ENCODE measurements at places on chromosomes 6 and 20. TPM values are rescaled to one million over a fixed set of nuclear protein-coding genes. Genes with fewer than 3 reads are reported as not detected.

GRCh38 chr20:20317195-20317594 is 50.7 kb upstream of the INSM1 start:
- peak; percentile 38 for DNase-seq

- DNase-seq, result no peak
These were observed 72.1 kb downstream of the SNAP91 start for GRCh38 chr6:83636800-83637199.

DNA sequence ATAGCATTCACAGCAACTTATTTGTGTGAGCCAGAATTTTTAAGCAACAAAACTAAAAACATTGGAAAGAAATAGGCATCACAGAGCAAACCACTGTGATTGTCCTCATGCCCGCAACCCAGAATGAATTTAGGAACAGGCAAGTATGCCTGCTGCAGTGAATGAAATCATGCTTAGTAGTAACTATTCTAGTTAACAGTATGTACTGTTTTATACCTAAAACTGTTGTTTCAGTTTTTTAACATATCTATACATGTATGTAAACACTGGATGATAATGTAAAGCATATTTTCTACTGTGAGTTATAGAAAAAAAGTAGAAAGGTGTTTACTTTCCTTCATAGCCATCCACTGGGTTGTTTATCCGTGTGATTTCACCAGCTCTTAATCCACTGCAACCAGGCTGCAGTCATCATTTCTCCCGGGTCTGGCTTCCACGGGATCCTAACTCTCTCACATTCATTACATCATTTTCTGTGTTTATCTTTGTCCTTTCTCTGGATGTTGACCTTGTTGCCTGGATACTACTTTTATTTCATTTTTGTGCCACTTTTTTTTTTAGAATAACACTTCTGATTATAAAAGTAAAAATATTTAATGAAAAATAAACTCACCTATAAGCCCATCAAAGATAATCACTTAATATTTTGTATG is 3.6 kb upstream of the ARFGEF3 start:
- no peak for DNase-seq

DNA sequence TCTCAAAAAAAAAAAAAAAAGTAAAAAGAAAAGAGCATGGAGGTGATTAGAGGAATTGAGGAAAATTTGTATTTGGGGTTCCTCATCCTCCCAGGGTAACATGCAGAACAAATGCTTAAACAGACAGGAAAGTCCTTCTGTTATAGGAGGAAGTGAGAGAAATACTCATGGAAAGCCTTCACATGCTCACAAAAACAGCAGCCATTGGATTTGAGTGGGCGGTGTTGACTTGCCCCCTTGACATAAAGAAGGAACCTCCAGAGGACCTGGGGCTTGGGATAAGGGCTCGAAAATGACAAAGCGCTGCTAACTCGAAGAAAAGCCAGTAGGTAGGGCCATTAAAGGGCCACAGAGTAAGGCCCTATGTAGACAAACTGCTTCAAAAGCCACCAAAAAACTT is 17.5 kb upstream of the SAMHD1 start:
- DNase-seq, result no peak

DNA sequence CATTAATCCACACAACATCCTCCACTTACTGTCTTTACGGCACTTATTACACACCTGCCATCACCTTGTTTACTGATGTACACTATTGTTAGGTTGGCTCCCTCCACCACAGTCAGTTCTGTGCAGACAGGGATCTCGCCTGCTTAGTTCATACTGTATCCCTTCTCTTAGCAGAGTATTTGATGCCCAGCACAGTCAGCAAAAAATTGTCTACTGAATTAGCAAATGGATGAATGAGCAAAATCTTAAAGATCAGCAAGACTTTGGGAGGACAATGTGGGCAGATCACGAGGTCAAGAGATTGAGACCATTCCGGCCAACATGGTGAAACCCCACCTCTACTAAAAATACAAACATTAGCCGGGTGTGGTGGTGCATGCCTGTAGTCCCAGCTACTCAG is 109.8 kb upstream of the ATXN1 start:
- no peak for DNase-seq

- no peak for DNase-seq
These were observed 57.4 kb upstream of the EDN3 start for GRCh38 chr20:59242714-59243626.

GRCh38 chr20:40683894-40684268 is 5.2 kb downstream of the MAFB start:
- DNase-seq, result no peak

- no peak for DNase-seq
These were observed 66.0 kb upstream of the BTBD3 start for GRCh38 chr20:11851646-11852045.

DNA sequence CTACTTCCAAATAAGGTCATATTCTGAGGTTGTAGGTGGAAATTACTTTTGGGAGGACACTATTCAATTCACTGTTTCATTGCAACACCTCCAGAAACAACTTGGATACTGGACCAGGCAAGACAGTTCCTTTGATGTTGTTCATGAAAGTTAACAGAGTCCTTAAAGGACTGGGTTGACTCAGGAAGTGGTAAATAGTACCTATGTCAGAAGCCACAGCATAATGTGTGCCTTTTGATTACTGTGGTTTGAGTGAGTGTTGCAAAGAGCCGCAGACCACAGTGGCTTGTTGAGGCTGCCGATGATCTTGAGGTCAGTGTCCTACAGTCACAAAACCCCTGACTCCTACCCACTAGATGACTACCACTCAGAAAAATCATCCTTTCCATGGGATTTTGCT is 10.9 kb downstream of the IL20RA start:
- DNase-seq, result no peak

DNA sequence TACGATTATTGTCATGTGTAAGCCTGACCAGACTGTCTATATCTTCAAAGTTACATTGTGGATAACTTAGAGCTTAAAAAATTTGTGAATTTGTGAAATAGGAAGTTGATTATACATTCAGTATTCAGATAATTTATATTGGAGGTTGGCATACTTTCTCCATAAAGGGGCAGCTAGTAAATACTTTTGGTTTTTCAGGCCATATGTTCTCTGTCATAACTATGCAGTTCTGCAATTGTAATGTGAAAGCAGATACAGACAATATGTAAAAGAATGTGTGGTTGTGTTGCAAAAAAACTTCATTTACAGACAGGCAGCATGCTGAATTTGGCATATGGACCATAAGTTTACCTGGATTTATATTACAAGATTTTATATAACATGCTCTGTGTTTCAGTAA is 29.3 kb downstream of the HSF2 start:
- no peak for DNase-seq

DNA sequence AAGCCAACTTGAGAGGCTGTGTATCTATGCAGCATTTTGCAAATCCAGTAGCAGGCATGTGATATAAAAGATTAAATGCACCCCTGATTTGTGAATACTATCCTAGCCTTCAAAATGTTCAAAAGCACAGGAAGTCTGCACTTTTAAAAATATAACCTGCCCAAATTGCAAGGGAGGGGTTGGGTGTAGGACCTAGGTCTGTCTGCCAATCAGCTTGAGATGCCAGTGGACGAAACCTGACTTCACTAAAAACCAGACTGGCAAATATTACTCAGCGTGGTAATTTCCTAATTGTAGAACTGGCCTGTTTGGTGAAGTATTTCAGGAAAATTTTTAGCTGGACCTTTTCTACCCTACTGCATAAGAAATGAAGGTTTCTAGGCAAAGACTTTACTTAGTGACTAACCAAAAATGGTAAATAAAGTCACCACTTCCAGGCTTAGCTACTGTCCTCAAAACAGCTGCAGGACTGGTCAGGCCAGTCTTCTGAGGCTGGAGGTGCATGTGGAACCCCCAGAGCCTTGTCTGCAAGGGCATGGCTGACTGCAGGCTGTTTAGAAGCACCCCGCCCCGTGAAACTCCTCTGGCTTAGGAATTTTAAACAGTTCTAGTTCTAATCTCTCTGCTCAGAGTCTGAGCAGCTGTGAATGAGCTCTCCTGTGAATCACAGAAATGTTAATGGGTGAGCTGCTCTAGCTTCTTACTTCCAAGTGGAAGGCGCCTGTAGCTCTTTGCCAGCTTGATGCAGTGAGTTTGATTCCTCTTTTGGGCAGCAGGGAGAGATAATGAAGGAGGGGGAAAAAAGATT is 104.4 kb upstream of the ESR1 start:
- DNase-seq, result no peak

DNA sequence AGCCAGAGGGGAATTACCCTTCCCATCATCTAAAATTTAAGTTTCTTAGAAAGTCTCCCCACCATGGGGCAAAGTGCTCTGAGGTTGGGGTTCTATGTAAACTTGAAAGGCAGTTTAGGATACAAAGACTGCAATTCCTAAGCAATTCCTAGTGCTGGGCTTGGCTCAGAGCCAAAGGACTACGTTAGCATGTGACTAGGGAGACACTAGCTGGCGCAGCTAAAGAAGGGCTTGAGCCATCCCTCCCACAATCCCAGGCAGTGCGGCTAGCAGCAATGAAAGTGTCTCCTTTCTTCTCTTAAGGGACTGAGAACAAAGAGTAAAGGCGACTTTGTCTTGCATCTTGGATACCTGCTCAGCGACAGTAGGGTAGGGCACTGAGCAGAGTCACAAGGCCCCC is 306.6 kb upstream of the FKBP1C start:
- DNase-seq, result no peak

- DNase-seq, result no peak
These were observed 37.5 kb downstream of the YTHDF1 start for GRCh38 chr20:63178446-63178820.

- DNase-seq, result peak; percentile 5
These were observed 782 bp downstream of the TRMT11 start for GRCh38 chr6:125987026-125987617.

- DNase-seq, result no peak
These were observed 39.8 kb upstream of the SLCO4A1 start for GRCh38 chr20:62602550-62602949.

DNA sequence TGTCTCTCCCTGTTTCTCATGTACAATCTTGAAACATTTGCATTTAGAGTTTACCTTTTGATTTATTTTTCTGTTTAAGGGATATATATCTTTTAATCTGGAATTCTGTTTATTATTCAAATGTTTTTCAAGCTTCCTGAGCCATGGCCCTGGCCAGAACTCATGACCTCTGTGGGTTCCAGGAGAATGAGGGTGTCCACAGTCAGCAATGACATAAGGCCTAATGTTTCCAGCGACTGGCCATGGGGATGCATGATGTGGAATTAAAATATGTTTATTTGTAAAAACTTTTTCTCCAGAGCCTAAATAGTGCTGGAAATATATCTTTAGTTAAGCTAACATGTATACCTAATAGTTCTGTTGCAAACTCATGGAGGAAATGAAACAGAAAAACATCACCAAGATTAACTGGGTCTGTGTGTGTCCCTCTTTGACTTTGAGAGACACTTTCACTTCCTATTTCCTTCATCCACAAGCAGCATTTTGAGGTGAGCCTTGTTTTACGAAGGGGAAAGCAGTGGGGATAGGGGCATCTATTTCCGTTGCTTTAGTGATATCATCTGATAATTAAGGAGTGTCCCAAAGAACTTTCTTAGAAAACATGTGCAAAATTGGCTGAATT is 87.6 kb downstream of the SMOC2 start:
- no peak for DNase-seq

GRCh38 chr6:81748994-81749393 is 3.5 kb downstream of the TENT5A start:
- DNase-seq, result peak; percentile 21

GRCh38 chr6:143732536-143732935 is 54.8 kb downstream of the PHACTR2 start:
- DNase-seq, result no peak

DNA sequence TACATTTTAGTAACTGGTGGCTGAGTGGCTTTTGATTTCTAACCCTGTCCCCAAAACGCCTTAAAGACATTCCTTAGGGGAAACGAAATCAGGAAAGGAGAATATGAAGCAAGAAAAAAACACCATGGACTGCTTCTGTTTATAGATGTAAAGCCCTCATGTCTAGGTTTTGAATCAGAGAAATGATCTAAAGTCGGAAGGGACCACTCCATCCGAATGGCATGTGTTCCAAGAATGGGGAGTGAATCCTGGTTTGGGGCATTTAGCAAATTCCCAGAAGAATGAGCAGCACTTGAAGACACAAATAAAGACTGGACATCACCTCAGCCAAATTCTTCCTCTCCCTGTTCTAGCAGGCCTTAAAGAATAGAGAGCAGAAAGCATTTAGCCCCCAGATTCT is 65.6 kb downstream of the CAP2 start:
- no peak for DNase-seq

GRCh38 chr6:95596021-95596420 is 18.7 kb downstream of the MANEA start:
- no peak for DNase-seq

DNA sequence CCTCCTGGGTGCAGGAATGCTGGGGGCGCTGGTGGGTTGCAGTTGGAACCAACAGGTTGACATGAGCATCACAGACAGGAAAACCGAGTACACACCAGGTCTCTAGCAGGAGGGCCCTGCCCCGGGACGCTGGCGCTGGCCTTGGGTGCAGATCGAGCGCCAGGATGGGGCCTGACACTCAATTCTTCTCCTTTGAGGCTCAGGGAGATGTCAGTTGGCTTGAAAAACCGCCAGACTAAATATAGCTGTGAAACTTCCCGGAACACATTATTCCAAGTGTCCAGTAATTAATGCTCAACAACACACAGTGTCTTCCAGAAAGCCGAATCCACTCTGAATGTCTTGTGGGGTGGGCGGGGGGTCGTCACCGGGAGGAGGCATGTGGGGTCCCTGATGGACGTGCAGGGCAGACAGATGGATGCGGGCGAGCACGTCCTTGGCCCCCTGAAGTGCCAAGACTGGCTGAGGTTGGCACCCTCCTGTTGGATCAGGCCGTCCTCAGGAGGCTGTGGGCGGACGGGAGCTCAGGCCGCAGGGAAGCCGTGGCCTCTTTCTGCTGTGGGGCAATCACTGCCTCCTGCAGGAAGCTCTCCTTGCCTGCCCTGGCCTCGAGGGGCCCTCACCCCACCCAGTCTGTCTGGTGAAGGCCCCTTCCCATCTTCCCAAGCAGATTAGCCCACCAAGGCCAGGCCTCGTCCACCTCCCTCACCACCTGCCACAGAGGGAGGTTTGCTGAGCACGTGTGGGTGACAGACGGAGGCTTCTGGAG is 19.4 kb upstream of the GATA5 start:
- no peak for DNase-seq

GRCh38 chr20:36663031-36663430 is 17.0 kb upstream of the SLA2 start:
- DNase-seq, result no peak

Gene C6orf132
- 0.52 TPM for polyA plus RNA-seq

Gene OPRM1
- not detected for polyA plus RNA-seq

Gene UBE2C
- 26.2 TPM for polyA plus RNA-seq

Gene SIRPG
- polyA plus RNA-seq, result not detected

Gene CALHM5
- polyA plus RNA-seq, result 2.4 TPM

Gene THEMIS
- not detected for polyA plus RNA-seq

Gene IMPG1
- 0.13 TPM for polyA plus RNA-seq

Gene TMEM244
- polyA plus RNA-seq, result not detected

Gene HDGFL1
- polyA plus RNA-seq, result not detected

Gene TOX2
- 4.1 TPM for polyA plus RNA-seq

Measured in hindlimb muscle (tissue), 1 donor.